NCI-H774 (cell line): ENCODE measurements at places on chromosomes 16 and 17.
A peak's percentile ranks its signal among the peaks of the same experiment; 100 is the strongest.

DNA sequence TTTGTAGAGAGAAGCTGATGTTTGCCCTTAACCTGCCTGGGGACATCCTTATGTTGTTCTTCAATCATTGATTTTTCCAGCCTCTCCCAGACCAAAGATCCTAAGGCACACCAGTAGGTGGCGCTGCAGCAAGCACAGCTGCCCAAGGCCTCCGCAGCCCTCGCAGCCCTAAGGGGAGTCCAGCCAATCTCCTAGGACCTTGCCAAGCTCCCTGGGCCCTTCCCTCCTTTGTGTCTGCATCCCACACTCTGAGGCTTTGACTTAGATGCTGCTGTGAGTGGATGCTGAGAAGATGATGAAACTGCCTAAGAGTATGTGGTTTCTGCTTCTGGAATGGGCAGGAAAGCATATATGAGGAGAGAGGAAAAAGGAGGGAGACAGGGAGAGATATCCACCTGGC is 47.1 kb downstream of the SPACA3 start:
- DNase-seq, result peak; percentile 43

GRCh38 chr17:81513372-81513752 is 763 bp upstream of the ACTG1 start:
- DNase-seq, result peak; percentile 79

GRCh38 chr16:19696961-19697360 is 21.1 kb downstream of the KNOP1 start:
- DNase-seq, result no peak

- no peak for DNase-seq
These were observed 788 bp downstream of the METTL22 start for GRCh38 chr16:8622315-8622656.

DNA sequence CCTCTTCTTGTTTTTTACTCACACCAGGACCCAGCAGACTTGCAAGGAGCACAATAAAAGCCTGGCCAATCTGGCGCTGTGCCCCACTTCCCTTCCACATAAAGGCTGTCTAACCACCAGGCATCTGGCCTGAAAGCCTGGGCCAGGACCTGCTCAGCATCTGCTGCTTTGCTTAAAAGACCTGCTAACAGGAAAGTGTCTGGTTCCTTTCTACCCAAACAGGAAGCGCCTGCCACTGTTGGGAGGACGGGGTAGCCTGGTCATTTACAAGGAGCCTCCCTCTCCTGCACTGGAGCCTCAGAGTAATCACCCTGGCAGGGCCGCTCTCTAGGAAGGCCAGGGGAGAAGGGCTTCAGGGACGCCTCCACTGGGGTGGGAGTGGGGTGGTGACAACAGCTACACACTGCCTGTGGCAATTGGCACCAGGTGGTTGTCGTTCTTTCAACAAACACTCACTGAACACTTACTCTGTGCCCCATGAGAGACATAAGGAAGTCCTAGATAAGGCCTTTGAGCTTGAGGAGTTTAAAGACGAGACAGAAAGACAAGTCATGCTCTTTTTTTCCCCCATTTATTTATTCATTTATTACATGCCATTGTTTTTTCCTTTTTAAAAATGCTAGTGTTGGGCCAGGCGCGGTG is 6.3 kb upstream of the MMP28 start:
- DNase-seq, result no peak

DNA sequence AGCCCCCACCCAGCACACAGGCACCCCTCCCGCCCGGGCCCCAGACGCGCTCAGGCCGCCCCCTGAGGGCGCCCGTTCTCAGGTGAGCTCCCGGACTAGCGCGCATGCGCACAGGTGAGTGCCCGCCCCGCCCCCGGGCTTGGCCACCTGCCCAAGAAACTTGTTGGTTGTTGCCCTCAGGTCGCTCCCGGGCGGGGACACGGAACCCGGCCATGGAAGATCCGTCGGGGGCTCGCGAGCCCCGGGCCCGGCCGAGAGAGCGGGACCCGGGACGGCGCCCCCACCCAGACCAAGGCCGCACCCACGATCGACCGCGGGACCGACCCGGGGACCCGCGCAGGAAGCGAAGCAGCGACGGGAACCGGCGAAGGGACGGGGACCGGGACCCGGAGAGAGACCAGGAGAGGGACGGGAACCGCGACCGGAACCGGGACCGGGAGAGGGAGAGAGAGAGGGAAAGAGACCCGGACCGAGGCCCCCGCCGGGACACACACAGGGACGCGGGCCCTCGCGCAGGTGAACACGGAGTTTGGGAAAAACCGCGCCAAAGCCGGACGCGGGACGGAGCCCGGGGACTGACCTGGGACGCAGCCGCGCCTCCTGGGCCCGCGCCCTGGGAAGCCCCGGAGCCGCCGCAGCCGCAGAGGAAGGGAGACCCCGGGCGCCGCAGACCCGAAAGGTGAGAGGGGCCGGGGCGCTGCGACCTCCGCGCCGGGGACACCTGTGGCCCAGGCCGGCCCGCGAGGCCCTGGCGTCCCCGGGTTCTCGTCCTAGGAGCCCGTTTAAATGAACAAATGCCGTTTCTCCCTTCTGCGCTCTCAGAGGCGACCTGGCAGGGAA is at the start of gene MARVELD3:
Gene MARVELD3, plus strand, starts transcription at position 167 of the 840 bp plus-strand sequence. Its CDS starts 46 bp downstream, at position 213.
- peak; percentile 42 for DNase-seq
